Activated T-cell treated with anti-CD3 and anti-CD28 coated beads for 48 hours (primary cell): ENCODE measurements at places on chromosomes 11 and 22.

GRCh38 chr11:9615031-9615451 lies 41.6 kb downstream of the WEE1 start:
- no peak for DNase-seq

GRCh38 chr11:123682696-123683410 lies 28.4 kb upstream of the SCN3B start:
- DNase-seq, result no peak

GRCh38 chr11:64710418-64711137 lies 12.4 kb downstream of the NRXN2 start:
- DNase-seq, result no peak

GRCh38 chr11:35354644-35355043 lies 64.7 kb downstream of the SLC1A2 start:
- no peak for DNase-seq

GRCh38 chr11:117371453-117371852 lies 43.8 kb downstream of the CEP164 start:
- no peak for DNase-seq

- DNase-seq, result no peak
These were observed 17.1 kb downstream of the YPEL1 start for GRCh38 chr22:21718499-21718898.

- DNase-seq, result no peak
These were observed 393.5 kb upstream of the CADM1 start for GRCh38 chr11:115897707-115898106.

- DNase-seq, result no peak
These were observed 59.9 kb upstream of the C11orf58 start for GRCh38 chr11:16678466-16679116.

GRCh38 chr22:35460688-35461087 lies 60.7 kb downstream of the MCM5 start:
- DNase-seq, result no peak

- no peak for DNase-seq
These were observed 31.6 kb upstream of the ARHGAP32 start for GRCh38 chr11:129223701-129224149.

GRCh38 chr11:67523556-67524479 lies 572 bp upstream of the CABP2 start:
- DNase-seq, result no peak
